ENCODE measurements at places on chromosomes 2 and 18.

GRCh38 chr2:135245071-135245470 is 193.0 kb downstream of the RAB3GAP1 start:
- DNase-seq = no peak

DNA sequence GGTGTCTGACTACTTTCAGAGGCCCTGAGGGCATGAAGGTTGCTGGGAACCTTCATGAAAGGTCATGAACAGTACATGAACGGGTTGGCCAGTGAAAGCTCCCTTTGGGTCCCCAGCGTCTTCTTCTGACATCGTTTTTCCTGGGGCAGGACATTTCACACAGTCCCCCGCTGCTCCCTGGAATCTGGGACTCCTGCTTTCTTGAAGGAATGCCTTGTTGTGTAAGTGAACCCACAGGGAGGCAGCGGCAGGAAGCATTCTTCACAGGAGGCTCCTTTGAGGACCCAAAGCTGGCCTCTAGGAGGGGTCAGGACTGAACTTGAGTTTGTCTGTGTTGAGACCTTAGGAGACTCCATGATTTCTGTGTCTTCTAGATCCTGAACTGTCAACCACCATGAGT is 144.3 kb downstream of the KCNE4 start:
- no peak for DNase-seq

- DNase-seq = no peak
Observed at GRCh38 chr2:37602702-37603101, 68.7 kb downstream of the CDC42EP3 start.

DNA sequence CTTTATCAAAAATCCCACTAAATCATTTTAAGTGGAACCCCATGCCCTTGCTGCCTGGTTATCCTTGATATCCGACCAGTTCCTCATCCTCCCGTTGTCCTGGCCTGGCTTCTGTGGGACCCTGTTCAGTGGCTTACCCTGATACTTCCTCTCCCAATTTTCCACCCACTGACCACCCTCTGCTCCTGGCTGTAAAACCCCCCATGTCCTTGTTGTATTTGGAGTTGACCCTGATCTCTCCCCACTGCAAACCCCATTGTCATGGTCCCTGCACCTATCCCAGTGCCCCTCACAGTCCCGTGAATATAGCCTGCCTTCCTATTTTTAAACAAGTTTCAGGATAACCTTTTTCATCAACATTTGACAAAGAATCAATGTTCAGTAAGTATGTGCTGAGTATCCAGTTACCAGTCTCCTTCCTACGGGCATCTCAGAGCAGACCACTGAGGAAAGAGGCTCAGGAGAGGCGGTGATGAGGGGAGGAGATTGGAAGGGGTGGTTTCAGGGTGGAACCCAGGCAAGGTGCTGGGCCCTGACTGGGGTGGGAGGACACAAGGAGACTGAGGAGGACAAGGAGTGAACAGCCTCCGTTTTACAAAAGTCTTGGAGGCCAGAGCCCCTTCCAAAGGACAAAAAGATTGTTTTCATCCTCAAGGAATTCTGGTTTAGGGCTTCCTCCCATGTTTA is 131.8 kb downstream of the PXDN start:
- DNase-seq = no peak

DNA sequence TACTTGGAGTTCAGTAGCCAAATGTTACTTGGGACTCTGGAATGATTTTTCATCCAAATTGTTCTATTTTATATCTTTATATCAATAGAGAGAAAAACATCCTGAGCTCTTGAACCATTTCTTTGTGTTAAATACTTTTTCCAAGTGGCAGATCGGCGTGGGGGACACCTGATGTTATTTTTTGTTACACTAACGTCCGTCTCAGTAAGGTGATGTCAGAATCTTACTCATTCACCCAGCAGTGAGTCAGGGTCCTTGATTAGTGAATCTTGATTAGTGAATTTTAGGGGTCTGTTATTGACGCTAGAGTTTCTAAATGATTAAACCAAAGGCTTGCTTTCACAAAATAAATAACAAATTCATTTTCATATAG is 1.7 kb downstream of the MIB1 start:
- DNase-seq = no peak

DNA sequence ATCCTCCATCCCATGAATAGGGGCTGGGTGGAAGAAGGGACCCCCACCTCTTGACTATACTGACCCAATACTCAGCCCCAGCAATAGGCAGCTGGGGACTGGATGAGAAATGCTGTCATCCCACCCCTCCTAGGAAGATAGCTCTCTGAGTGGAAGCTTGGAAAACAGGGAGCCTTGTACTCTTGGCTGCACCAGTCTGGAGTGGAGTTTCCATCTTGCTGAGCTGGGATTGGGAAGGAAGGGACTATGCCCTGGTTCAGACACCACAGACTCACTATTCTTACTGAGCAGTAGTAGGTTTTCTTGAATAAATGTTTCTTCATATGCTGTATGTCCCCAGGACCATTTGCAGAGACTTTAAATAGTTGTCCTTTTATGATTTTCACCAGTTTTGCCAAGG is 7.4 kb downstream of the DCAF17 start:
- no peak for DNase-seq

GRCh38 chr2:48287976-48288375 is 242.0 kb upstream of the STON1 start:
- no peak for DNase-seq

DNA sequence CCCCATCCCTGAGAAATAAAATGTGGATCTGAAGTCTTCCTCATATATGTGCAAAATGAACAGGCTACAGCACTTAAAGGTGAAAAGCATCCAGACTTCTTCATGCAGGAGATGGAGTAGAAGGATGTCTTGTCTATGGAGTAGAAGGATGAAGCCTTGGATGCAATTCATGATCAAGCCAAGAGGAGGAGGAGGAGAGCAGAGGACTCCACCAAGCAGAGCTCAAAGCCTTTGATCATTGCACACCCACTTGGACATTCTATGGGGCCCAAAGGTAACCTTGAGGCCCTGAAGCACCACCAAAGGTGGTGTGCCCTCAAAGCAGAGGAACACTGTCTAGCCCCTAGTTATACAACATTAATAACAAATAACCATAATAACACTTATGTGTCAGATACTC is 17.3 kb downstream of the ACMSD start:
- DNase-seq = no peak

DNA sequence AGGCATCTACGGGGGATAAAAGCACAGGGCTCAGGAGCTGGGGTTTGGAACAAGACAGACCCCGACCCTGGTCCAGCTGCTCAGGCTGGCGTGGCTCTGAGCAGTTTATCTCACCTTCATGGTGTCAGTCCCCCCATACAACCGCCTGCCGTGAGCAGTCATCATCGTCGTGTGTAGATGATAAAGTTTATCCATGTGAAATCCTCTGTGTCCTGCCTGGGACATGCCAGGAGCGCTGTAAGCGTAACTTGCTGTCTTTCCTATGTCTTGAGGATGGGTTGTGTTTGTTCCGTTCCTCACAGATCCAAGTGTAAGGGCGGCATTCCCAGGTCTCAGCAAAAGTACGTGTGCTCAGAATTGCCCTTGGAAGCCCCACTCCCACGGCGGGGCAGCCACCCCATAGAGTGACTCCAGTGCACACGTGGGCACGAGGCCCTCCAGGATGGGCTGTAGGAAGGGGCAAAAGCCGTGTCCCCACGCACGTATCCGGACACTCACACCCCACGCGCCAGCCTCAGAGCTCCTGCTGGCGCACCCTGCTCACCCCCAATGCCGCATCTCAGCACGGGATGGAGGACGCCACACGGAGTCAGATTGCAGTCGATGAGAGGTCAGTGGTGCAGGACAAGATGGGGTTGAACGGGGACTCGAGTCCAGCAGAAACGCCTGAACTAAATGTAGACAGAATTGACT is 50.9 kb downstream of the ADI1 start:
- DNase-seq = no peak

GRCh38 chr2:176270100-176270750 is 983 bp downstream of the MTX2 start:
- no peak for DNase-seq

- DNase-seq = peak; percentile 41
Observed at GRCh38 chr2:240329778-240330177, 105.7 kb upstream of the GPC1 start.

GRCh38 chr2:18600255-18600613 is 10.9 kb upstream of the NT5C1B start:
- DNase-seq = no peak

DNA sequence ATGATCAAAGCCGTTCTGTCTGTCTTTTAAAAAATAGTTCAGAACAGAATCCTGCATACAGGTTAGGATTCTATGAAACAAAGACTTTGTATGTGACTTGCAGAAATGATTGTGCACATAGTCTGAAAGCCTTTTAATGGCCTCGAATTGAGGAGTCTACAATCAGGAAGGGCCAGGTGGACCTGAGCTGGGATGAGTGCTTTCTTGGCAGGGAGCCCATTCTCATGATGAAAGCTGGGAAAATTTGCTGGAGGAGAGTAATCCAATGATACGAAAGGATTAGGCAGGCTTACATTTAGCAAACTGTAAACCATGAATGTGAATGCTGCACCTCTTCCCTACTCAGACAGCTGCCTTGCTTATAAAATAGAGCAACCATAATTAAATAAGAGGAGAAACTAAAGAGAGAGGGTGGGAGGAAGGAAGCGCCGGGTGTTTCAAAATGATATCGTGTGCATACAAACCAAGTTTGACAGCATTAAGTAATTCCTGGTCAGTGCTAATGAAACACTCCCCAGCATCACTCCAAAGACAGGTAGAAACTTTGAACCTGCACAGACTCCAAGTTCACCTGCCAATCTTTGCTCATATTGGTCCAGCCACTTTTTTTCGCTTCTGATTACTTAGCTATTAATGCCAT is 23.7 kb upstream of the CXCR4 start:
- DNase-seq = no peak

GRCh38 chr18:73791081-73791480 is 356.6 kb downstream of the FBXO15 start:
- DNase-seq = no peak

DNA sequence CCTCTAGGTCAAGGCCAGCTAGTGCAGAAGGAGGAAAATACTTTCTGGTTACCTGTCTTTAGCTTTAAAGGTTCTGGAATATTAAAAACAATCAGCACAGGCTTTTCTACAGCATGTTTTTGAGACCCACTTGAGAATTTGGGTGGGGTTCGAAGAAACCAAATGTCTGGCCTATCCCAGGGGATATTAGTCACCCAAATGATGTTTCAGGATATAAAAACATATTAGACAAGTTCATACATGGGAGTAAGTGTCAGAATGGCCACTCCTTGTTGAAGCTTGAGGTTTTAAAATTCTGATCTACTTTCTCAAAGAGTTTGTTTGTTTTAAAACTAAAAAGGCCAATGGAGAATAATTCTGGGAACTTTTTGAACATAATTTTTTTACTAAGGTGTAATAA is 158.6 kb upstream of the DLX2 start:
- DNase-seq = no peak

DNA sequence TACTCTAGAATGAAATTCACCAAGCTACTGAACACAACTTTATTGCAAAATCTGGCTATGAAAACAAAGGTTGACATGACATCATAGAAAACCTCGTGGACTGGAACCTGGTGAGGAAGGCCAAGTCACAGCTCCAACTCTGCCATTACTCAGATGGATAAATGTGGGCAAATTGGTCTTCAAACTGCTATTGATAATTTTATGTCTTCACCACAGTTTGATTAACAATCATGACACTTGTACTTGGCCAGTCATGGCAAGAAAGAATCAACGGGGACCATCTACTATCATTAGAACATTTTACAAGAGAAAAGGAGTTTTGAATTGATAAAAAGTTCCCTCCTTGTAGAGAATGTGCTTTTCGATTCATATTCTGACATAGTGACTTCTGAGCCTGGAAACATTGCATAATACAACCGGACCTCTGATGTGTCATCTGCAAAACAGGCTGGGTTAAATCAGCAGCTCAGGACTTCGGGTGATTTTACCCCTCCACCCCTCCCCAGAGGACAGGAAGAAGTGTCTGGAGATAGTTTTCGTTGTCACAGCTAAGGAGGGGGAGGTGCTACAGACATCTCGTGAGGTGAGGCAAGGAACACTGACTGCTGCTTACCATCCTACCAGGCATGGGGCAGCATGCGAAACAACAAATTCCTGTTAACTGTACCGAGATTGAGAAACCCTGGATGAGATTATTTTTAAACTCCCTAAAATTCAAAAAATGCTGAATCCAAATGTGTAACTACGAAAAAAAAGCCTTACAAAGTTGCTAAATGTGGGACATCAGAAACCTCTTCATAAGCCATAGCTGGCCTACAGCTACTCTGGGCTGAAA is 8.4 kb downstream of the L3MBTL4 start:
- no peak for DNase-seq
